ENCODE measurements at places on chromosomes 2 and 18.
A peak's percentile ranks its signal among the peaks of the same experiment; 100 is the strongest.

DNA sequence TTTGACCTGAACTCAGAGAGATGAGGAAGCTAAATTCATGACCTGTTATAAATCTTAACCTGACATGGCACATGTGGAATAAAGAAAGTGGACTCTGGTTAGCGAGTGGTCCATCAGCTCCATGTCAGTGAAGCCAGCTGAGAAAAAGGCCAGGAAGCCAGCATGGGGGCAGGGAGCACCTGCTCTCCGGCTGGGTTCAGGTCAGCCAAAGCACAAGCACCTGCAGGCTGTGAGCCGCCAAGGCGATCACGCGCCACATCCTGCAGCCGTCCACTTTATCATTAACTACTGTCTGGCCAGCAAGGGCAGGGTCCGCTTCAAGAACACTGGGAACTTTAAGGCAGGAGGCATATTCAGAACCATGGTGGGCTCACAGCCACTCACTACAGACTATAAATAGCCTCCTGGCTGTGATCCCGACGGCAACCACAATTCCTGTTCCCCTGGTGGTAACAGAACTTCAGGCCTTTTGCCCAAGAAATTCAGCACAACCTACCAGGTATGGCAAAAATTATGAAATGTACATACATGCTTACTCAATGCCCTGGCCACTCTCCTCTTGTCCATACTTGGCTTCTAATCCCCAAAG lies 35.5 kb downstream of the ACVR1 start:
- no peak for DNase-seq

DNA sequence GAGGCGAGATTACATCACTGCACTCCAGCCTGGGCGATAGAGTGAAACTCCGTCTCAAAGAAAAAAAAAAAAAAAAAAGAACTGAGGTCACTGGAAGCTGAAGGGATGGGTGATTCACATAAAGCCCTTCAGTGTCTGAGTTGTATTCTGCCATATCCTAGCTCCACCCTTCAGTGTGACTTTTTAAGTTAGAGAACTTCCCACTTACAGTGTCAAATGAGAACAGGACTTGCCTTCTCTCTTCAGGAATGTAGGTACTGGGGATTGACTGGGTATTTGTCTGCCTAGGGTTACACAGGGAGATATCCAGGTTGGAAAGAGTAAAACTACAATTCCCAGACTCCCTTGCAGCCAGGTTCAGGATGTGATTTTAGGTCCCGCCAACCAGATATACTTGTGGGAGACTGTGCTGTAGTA lies 37.9 kb downstream of the EHD3 start:
- DNase-seq: no peak

DNA sequence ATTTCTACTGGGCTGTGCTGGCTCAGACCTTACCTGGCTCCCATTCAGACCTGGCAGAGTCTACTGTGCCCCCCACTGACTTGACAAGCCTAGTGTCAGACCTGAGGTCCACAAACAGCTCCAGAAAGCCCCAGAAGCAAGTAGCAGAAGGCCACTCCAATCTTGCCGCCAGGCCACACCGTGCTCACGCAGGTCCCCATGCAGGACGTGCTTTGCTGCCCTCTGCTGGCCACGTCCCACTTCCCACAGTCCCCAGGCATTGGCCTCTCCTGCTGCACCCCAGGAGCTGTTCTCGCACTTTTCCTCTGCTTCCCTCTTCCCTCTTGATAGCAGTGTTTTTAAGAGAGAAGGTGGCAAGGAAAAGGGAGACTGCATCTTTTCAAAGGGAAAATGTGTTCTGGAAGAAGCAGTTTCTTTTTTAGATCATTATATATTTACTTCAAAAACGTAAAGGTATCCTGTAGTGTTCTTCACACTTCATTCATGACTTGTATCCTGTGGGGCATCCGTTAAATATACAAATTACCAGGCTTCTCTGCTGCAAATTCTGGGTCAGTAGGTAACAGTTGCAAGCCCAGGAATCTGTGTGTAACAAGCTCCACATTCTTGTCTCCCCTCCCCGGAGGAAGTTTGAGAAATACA lies 81.4 kb upstream of the PAPOLG start:
- DNase-seq: peak; percentile 1

DNA sequence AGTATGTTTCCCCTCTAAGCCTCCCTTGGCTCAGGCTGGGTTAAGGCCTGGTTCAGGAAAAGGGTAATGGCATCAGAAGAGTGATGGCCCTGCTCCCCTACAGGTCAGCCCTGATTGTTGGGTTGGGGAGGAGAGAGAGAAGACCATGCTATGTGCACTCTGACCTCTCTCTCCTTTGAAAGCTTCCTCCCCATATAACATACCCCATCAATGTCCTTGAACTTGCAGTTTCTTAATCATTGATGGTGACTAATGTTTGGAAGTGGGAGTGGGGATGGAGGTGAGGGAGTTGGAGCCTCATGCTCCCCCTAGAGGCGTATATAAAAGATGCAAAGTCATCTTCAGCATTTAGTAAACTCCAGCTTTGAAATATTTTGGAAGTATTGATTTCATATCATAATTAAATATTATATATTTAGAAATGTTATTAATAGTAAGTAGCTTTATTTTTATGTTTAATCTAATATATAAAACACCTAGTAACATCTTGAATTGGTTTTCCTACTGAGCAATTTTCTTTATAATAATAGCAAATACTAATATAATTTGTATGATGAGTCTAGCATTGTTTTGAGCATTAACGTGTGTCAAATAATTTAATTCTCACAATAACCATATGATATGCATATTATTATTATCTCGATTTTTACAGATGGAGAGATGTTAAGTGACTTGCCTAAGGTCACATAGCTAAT lies 8.8 kb downstream of the PLCL1 start:
- no peak for DNase-seq

- no peak for DNase-seq
These were observed 389.8 kb downstream of the GALNT13 start for GRCh38 chr2:154261473-154262027.

- DNase-seq: no peak
These were observed 144.2 kb downstream of the TCF4 start for GRCh38 chr18:55443776-55444175.

- DNase-seq: no peak
These were observed 25.0 kb upstream of the GMCL1 start for GRCh38 chr2:69804416-69804815.

DNA sequence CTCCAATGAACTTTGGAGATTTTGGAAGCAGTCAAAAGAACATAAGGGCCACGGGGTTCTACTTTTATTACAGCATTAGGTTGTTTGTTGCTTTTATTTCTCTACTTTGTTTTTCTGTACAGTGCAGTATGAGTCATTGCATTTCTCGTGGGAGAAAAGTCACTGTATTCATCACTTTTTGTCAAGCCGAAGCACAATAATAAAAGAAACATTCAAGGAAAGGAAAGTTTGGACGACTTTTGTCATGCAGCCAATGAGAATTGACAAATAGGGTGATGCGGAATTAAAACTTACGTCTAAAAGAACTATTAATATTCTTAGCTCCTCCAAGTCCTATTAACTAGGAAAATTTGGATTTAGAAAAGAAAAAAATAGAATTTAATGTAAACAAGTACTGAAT lies 209.9 kb downstream of the TMEM182 start:
- DNase-seq: no peak

DNA sequence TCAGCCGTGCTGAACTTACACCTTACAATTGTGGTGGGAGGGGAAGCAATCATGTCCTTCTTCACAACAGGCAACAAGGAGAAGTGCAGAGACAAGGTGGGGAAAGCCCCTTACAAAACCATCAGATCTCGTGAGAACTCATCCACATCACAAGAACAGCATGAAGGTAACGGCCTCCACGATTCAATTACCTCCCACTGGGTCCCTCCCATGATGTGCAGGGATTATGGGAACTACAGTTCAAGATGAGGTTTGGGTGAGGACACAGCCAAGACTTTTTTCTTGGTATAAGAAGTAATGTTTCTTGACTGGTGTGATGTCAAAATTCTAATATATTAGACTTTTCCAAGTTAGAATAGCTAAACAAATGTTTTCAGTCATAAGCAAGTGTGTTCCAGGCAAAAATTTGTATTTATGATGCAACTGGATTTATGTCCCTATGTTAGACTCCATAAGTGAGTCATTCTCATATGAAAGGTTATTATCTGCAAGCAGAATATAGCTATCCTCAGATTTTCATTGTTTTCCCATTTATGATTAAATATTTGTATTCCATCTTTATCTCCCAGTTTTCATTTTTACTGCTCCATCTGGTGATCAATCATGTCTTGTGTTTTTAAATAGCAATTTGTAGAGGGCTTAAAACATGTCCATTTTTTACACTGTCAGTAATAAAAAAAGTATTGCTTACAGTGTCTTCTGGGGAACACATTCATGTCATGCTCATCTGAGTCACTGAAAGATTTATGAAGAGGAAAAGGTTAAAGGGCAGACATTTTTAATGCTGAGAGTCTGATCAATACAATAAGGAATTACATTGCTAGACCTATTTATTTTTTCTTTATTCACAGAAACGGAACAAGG lies 995.2 kb upstream of the CDH2 start:
- no peak for DNase-seq

DNA sequence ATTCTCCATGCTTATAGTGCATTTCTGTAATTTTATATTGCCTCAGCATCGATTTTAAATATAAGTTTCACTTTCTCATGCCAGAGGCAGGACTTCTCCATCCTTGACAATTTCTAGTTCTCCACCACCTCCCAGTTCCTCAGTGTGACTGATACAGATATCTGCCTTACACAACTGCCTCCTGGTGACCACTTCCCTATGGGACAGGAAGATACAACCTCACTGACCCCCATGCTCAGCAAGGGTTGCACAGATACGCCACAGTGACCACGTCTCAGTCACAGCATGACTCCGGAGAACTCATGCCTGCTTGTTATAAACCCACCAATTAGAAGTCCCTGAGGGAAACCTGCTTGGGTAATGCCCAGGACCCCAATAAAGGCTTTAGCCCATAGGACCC lies 284.0 kb upstream of the MC4R start:
- no peak for DNase-seq

- no peak for DNase-seq
These were observed 36.4 kb downstream of the TACR1 start for GRCh38 chr2:75162897-75163296.

- no peak for DNase-seq
These were observed 117.6 kb downstream of the LTBP1 start for GRCh38 chr2:33064349-33064801.

DNA sequence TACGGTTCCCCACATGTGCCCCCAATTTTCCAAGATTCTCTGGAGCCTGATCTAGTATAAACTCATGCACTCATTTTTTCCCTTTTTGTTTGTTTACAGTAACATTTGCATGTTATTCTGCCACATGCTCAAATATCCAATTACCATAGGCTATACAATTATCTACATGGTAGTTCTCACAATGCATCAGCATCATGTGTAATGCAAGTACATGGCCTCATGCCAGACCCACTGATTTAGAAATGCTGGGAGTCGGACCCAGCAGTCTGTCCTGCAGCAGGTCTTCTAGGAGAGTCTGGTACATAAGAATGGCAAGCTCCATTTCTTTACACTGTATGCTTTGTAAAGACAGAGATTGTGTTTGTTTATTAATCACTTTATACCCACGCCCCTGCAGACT lies 107.7 kb downstream of the CBLN2 start:
- no peak for DNase-seq

- no peak for DNase-seq
These were observed 111.4 kb upstream of the CDC42EP3 start for GRCh38 chr2:37782721-37783371.

DNA sequence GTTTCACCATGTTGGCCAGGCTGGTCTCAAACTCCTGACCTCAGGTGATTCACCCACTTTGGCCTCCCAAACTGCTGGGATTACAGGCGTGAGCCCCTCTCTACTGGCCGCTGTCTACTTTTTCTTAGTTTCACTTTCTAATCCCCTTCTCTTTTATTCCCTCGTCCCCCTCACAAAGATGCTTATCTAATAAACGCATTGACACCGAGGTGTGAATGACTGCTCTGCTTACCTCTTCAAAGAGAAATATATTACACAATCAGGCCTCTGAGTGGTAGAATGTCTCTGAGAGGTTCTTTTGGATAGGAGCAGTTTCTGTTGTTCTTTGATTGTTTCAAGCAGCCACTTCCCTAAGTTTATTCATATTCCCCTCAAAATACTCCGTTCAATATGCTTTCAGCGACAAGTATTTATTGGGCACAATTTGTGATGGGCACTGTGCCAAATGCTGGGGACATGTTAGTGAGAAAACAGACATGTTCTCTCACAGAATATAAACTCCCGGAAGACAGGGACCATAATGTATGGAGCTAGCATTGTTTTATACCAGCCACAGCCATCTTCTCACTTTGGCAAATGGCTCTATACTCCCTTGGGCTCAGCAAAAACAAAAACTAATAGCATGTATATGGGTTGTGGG lies 34.7 kb upstream of the RAPH1 start:
- DNase-seq: no peak

GRCh38 chr18:36513556-36513955 lies 216.0 kb downstream of the FHOD3 start:
- no peak for DNase-seq

DNA sequence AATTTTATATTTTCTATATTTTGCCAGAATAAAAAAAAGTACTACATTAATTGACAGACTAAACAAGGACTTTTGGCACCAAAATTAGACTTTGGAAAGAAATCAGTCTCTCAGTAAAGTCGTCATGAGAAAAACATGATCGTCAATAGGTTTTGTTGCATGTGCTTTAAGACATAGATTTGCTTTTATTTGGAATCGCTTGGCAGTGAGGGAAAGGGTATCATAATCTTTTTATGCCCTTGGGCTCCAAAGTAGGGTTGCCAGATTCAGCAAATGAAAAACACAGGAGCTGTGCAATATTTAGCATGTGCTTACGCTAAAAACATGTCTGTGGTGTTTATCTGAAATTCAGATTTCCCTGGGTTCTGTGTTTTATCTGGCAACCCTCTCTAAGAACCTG lies 177.6 kb downstream of the LAMA1 start:
- DNase-seq: no peak

- DNase-seq: no peak
These were observed 306.7 kb upstream of the MMADHC start for GRCh38 chr2:149894226-149894625.

DNA sequence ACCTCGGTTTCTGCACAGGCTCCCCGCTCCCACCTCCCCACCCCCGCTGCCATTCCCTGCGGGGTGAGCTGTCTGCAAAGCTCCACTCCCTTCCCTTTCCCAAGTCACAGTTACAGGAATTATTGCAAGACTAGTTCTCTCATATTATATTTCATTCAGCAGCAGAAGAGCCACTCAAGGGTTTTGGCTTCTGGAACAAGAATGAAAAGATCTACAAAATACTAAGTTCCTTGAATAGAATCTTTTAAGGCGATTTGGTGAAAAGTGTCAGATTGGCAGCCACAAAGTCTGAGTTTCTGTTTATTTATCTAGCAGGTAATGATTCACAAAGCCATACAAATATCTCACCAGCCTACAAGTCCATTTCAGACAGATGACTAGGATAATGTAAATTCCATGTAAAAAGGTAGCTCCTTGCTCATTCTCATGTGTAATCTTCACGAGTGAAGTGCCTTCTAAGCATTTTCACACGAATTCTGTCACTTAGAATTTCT lies 221.9 kb upstream of the RBBP8 start:
- DNase-seq: no peak

- no peak for DNase-seq
These were observed 639 bp downstream of the EPB41L3 start for GRCh38 chr18:5543036-5543680.
